ENCODE measurements at places on chromosomes 4 and X.

DNA sequence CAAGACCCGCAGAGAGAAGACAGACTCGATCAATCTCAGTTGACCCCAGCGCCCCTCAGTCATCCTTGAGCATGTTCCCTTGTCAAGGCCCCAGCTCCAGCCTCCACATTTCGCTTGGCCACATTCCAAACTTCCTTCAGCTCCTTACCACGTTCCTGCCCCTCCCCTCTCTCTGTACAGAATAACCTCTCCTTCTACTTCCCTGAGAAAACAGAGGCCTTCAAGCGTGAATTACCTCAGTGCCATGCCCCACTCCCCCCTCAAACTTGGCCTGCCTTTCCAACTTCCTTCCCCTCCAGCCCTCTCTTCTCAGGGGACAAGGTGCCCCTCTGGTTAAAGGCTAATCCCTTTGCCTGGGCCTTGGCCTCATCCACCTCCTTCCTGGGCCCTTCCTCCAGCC lies 3.2 kb upstream of the RIPPLY1 start:
- no peak for DNase-seq

DNA sequence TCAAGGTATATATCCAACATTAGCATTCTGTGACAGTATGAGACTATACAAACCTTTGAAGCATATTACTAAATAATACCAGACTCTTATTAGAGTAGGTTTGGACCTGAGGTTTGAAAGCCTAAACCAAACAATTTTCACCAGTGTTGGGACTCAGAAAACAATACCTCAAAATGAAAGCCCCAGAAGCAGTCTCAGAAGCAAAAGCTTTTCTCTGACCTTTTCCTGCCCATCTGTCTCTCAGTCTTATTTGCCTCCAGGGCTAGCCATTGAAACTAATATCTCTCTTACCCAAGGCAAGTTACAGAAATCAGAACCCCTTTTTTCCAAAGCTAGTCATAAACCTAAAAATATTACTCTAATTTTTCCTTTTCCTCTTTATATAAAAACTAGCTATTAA lies 163.3 kb downstream of the PTCHD1 start:
- DNase-seq, result no peak

DNA sequence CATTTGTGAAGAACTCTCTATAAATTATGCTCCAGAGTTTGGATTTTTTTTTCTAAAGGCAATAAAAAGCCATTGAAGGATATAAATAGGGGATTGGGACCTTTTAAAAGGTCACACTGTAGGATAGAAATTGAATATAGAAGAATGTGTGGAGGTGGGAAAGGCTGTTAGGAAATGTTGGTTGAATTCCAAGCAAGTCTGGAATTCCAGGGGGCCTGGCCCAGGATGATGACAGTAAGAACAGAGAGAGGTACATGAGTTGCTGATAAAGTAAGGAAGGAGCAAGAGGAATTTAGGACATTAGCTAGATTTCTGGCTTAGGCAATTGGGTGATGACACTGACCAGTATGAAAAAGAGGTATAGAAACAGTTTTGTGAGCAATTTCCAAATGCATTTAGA lies 95.4 kb upstream of the USP38 start:
- no peak for DNase-seq

- no peak for DNase-seq
Measured at GRCh38 chr4:148653681-148654080, 211.5 kb upstream of the NR3C2 start.

DNA sequence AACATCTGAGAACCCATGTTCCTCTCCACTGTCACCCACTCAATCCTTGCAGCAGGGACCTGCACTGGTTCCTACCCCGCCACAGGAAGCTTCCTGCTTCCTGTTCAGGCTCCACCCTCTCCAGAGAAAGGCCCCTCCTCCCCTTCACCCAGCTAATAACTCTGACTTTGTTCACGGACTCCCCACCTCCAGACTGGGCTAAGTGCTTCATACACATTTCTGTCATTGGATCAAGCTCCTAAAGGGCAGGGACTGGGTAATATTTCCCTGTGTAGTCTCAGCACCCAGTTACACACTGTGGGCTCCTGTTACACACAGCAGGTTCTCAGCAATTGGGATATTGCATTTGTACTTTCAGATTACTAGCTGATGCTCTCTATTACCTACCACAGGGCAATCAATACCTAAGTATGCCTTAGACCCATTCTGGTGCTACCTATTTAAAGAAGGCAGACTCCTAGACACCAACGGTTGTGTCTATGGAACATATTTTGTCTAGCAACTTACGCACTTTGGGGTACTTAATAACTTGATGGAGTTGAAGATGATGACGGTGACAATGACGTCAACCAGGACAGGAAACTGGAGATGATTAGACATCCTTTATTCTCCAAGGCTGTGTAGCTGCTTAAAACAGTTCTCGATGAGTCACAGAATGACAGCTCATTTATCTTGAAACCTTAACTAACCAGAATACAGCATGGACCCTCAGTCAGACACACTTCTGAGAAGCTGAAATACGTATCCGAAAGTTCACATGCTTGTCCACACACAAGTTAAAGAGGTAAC lies 58.1 kb downstream of the MAML3 start:
- DNase-seq, result peak; percentile 38

GRCh38 chr4:1177274-1178141 lies 5.1 kb upstream of the SPON2 start:
- no peak for DNase-seq
